ENCODE measurements at places on chromosomes 2 and 18.

DNA sequence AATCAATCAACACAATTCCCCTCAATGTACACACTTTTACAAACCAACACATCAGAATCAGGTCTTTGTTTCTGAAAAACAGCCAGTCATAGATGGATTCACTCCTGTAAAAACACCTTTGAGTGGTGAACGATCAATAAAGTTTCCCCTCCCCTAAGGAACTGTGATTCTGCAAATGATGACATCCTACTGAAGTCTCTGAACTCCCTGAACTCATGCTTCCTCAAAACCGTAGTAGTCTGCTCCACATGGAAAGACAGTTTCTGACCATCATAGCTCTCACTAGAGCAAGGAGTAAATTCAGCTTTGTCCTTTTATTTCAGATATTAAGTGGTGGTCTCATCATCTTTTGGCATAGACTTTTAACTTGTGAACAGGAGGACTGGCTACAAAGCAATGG lies 43.5 kb upstream of the ACTR3 start:
- no peak for DNase-seq

GRCh38 chr2:71690876-71691475 lies 237.6 kb downstream of the DYSF start:
- no peak for DNase-seq

DNA sequence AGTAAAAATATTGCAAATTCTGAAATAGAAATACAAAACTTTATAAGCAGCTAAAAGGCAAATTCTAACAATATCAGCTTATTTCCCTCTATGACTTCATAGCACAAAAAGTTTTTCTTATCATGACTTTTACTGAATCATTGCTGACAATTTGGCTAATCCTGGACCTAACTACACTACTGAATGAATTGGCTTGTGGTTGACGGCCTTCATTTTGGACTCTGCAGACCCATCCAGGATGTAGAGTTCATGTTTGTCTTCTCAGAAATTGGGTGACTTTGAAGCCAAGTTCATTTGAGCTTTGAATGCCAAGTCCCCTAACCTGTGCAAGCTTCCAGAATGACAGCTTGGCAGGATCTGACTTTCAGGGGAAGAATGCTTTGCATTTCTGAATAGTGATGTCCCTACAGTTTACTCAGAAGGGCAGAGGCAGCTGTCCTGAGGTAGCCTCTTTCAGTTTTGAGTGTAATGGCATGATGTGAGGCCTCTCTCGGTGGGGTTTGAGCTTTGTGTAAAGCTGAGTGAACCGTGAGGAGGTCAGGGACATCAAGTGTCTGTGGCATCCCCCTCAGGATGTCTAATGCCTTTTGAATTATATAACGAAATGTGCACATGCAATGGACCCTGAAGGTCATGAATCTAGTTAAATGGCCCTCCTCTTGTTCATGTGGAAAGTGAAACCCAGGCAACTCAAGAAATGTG lies 48.0 kb downstream of the EFEMP1 start:
- DNase-seq = no peak

DNA sequence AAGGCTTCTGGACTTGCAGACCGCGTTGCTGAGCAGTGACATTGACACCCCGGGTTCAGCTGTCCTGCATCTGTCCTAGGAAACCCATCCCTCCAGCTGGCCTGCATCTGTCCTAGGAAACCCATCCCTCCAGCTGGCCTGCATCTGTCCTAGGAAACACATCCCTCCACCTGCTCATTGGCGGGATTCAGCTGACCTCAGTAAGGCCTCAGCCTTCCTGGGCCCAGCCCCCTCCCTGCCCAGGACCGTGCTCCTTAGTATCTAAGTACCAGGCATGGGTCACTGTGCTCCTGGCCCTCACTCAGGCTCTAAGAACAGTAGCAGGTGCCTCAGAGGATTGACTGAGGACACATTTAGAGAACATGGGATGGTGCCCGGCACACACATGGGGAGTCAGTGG lies 1.2 kb downstream of the MLPH start:
- DNase-seq = no peak

DNA sequence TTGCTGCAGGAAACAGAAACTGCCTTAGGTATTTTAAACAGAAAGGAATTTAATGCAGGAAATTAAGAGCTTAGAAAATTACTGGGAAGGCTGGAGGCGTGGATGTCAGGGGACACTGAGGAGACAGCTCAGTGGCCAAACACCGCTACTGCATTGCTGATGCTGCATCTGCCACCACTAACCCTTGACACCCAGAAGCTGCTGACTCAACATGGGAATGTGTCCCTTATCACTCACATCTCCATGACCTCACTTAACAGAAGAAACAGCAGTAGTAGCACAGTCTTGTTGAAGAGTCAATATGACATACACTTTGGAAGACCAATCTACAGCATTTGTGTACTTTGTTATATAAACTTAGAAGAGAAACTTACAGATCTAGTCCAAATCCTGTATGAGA lies 906.1 kb downstream of the SLC4A3 start:
- DNase-seq = no peak

DNA sequence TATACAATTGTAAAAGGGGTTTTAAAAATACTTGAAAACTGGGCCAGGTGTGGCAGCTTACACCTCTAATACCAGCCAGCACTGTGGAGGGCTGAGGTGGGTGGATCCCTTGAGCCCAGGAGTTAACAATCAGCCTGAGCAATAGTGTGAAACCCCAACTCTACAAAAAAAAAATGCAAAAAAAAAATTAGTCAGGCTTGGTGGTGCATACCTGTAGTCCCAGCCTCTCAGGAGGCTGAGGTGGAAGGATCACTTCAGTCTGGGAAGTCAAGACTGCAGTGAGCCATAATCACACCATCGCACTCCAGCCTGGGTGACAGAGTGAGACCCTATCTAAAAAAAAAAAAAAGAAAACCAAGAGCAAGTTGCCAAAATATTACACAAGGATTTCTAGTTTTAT lies 182.7 kb downstream of the UBE2E3 start:
- DNase-seq = peak; percentile 53

GRCh38 chr2:204019572-204020501 lies 83.3 kb downstream of the ICOS start:
- DNase-seq = no peak

GRCh38 chr18:22433956-22434355 lies 16.2 kb upstream of the CTAGE1 start:
- no peak for DNase-seq

GRCh38 chr2:239165206-239165831 lies 235.5 kb downstream of the HDAC4 start:
- no peak for DNase-seq

DNA sequence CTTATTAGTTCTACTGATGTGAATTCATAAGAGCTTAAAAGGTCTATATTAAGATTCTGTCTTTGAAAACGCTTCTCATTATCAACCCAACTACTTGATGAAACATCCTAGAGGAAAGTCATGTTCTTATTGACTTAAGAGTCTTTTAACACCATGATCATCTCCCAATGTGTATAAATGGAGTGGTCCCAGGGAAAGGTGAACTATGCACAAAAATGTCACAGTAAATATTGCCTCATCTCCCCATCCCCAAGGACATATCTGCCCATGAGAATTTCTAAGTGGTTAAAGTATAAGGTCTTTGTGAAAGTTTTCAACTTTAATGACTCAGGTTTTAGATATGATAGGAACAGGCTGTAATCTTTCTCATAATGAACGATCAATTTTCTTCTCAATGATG lies 240.1 kb downstream of the IRS1 start:
- DNase-seq = no peak
